ENCODE measurements at places on chromosomes 6 and 20.

GRCh38 chr6:132587424-132587823 is 2.1 kb downstream of the TAAR5 start:
- DNase-seq, result no peak

- DNase-seq, result no peak
These were observed 653.1 kb downstream of the TBC1D32 start for GRCh38 chr6:120681204-120681603.

DNA sequence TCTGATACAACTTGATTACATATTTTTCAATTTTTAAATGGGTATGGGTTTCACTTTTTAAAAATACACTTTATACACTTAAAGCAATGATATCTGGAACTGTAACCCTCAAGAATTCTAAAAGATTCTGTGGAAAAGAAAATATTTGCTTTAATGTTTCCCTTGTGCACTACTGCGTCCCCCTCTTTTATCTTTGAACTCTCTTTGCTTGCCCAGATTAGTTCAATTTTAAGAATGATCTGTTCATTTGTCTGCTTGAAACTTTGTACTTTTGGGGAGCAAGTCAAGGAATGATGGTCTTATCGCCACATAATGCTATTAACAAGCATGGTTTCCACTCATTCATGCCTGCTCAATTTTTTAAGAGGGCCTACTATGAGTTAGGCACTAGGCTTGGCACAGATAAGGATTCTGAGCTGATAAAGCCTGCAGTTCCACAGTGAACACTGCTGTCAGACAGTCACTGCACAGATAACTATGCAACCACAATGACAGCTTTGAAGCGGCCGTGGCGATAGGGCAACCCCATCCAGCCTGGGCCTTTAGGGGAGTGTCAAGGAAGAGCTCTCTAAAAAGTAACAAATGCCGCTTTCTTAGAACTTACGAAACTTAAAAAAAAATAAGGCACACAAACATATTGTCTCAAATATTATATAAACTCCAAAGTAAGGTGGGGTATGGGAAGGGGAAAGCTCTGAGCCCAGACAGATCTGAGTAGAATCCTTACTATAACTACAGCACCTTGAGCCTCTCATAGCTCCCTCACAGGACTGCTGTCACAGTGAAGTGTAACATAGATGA is 29.7 kb downstream of the FYN start:
- DNase-seq, result no peak

DNA sequence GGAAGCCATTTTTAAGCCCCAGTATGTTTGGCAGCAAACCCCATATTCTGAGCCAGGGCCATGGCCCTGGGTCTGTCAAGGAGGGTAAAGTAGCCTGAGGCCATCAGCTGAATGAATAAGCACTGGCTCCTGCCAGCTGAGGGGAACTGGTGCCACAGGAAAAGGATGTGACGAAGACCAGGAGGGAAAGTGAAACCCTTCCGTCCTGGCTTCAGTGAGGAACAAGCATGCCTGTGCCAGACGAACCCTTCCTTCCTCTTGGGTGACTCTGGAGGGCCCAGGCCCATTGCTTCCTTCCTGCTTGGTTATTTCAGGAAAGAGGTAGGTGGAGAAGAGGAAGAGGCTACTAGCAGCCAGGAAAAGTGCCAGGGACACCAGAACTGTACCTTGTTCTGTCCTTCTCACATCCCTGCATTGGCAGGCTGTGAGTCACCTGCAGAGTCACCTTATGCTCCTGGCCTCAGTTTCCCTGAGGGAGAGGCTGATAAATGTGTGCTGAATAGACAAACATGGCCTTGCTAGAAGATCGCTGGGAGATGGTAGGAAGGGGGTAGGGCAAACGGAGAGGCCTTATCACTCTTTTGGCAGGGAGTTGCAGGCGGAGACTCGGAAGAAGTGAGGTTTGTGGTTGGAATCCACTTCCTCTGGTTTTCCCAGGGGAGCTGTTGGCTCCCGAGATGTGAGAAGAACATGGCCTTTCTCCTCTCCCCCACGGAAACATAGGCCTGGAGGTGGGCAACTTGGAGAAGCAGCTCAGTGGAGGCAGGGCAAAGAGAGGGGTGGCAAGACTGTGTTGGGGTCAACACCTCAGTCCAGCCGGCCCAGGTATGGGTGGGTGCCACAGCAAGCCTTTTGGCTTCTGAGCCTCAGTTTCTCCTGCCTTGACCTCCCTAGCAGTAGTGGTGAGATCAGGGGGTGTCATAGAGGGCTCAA is 37.4 kb downstream of the COX4I2 start:
- DNase-seq, result no peak

DNA sequence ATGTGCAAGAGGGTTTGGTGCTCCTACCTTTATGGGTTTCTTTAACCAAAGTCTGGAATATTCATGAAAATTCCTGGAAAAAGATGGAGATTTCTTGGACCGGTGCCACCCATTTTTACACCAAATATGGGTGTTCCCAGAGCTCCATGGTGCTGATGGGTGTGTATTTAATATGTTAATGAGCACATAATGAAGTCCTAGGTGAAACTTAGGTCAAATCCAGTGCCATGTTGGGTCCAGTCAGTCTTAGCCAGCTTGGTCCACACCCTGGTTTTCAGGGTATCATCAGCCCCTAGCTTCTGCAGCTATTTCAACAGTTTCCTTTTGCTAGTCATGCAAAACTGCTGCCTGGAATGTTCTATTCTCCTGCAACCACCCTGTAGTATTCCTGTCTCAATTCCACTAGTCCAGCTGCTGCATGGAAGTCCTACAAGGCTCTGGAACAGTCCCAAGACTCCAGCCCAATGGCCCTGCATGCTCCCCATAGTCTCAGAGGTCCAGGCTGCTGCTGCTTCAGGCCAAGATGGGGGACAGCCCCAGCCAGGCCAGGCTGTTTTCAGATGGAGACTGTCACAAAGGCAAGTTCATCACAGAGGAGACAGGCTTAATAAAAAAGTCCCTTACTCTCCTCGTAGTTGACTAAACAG is 31.8 kb downstream of the CST9L start:
- no peak for DNase-seq

DNA sequence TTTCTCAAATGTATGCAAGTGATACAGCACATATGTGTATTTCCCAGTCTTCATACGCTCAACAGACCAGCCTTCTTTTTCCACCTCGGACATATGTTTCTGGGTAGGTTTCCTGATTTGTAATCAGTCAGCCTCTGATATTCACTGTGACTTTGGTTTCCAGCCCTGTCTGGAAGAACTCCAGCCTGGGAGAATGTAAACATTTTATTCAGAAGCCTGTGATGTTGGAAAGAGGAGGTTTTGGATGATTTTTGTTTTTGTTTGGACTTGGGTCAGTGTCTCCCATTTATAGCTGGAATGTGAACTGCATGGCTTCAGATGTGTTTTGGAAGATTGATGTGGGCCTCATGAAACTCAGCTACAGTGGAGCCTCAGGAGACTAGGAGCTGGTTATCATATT is 172.2 kb upstream of the CENPW start:
- DNase-seq, result no peak

DNA sequence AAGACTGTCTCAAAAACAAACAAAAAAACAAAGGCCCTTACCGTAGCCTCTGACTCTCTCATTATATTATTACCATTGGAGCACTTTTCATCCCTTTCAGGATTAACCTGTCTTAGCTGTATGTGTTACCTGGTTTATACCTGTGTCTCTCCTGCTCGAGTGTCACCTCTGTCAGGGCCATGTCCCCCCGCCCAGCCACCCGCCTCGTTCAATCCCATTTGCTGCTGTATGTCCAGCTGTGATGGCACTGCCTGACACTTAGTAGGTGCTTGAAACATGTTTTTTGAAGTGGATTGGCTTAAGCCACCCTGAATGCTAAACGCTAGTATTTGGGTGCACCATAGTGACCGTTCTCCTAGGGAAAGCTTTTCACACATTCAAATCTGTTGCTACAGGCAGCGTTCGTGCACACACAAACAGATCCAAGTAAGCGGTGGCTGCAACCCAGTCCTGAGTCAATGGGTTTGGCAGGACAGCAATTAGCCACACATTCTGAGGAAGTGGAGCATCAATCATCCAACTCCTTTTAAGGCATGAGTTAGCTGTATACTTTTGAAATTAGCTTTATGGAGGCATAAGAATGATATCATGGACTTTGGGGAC is 98.9 kb upstream of the ZNF217 start:
- no peak for DNase-seq

- no peak for DNase-seq
These were observed 5.2 kb upstream of the BPIFB6 start for GRCh38 chr20:33026072-33026778.

- no peak for DNase-seq
These were observed 129.1 kb upstream of the NUP153 start for GRCh38 chr6:17835784-17836183.
